ENCODE measurements at places on chromosomes 1 and 21. TPM values are rescaled to one million over a fixed set of nuclear protein-coding genes. Genes with fewer than 3 reads are reported as not detected.

Gene PI4KB
- 67.5 TPM for polyA plus RNA-seq

Gene LRRIQ3
- 1.3 TPM for polyA plus RNA-seq

Gene DENND2C
- polyA plus RNA-seq = 0.47 TPM

Gene OMA1
- 40.5 TPM for polyA plus RNA-seq

Gene CD5L
- not detected for polyA plus RNA-seq

Gene HSD11B1
- 0.30 TPM for polyA plus RNA-seq

Gene DNASE2B
- polyA plus RNA-seq = not detected

Gene RNU1-1
- not detected for polyA plus RNA-seq

Gene TFF1
- not detected for polyA plus RNA-seq

Gene PRRX1
- not detected for polyA plus RNA-seq

Gene TMPRSS3
- 2.0 TPM for polyA plus RNA-seq

Gene FAM167B
- polyA plus RNA-seq = not detected

Gene RAB7B
- not detected for polyA plus RNA-seq

Gene ZMYND12
- not detected for polyA plus RNA-seq

Gene FCGR2B
- 0.38 TPM for polyA plus RNA-seq

Gene TRIM17
- polyA plus RNA-seq = 0.60 TPM

Gene TMEM53
- polyA plus RNA-seq = 7.1 TPM

Gene UHMK1
- polyA plus RNA-seq = 54.3 TPM

Gene LY9
- 206 TPM for polyA plus RNA-seq

Gene GUCA2B
- not detected for polyA plus RNA-seq

Gene PRELP
- polyA plus RNA-seq = not detected

Gene FAM163A
- not detected for polyA plus RNA-seq

Measured in CD8-positive, alpha-beta memory T cell (primary cell).